ENCODE measurements at places on chromosomes 1 and 21.

DNA sequence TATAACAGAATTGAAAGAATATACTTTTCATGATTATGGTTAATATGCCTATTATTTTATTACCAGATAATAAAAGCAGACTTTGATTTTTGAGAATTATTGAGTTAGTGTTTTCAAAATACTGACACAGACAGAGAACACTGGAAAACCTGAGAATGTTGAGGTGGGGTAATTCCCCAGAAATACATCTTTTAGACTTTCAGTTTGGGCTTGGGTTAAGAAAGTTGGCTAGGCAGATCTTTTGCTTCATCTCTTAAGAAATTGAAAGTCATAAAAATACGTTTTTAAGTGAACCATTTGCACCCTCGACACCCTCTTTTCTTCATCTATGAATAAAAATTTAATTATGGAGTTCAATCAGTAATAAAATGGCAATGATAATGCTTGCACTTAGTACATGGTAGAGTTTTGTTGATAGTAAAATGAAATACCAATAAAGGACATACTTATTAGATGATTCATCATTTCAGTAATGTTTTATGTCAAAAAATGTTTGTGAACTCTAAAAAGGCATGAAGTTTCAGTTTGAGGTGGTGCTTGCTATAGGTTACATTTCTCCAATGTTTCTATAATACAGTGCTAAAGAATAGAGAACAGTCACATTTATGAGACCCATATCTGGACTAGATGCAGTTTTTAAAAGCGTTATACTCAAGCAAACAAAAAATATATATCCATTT, 1.9 kb upstream of the SAMSN1 start:
- peak; percentile 76 for DNase-seq

DNA sequence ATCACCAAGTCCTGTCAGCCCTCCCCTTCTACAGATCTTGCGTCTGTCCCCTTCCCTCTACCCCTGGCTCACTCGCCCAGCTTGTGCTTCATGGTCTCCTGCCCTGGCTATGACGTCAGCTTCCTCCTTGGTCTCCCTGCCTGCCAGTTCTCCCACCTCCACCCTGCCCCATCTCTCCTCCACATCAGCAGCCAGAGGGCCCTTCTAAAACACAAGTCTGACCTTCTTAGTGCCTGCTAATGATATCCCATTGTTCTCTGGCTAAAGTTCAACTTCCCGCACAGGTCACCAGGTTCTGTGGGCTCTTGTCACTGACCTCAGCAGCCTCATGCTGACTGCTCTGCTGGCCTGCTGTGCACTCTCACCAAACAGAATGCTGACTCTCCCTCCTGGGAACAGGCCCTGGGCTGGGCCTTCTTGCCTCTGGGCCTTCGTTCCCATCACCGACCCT, 24.7 kb upstream of the MYCL start:
- no peak for DNase-seq

DNA sequence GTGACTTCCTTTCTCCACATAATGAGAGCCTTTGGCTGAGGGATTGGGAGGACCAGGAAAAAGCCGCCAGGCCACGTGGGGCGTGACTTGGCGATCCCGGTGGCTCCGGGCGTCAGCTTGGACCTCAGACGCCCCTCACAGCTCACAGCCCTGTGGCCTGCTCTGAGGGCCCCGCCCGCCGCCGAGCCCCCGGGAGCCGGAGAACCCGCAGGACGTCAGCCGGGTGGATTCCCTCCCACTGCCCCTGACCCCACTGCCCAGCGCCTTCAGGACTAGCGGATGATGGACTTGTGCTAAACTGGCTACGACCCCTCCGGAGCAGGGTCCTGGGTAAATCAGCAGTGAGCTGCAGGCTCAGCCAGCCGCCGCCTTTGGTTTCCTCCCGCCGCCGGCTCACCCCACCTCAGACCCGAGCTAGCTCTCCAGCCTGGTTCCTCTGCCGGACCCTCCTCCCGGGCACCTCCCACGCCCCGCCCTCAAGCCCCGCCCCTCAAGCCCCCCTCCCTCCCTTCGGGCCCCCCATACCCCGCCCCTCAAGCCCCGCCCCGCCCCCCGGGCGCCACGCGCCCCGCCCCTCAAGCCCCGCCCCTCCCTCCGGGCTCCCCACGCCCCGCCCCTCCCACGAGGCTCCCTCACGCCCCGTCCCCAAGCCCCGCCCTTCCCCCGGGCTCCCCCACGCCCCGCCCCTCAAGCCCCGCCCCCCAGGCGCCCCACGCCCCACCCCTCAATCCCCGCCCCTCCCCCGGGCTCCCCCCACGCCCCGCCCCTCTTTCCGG, 10.0 kb upstream of the FAAP20 start:
- no peak for DNase-seq

- no peak for DNase-seq
Measured at GRCh38 chr1:52328615-52329014, 37.4 kb downstream of the CC2D1B start.

DNA sequence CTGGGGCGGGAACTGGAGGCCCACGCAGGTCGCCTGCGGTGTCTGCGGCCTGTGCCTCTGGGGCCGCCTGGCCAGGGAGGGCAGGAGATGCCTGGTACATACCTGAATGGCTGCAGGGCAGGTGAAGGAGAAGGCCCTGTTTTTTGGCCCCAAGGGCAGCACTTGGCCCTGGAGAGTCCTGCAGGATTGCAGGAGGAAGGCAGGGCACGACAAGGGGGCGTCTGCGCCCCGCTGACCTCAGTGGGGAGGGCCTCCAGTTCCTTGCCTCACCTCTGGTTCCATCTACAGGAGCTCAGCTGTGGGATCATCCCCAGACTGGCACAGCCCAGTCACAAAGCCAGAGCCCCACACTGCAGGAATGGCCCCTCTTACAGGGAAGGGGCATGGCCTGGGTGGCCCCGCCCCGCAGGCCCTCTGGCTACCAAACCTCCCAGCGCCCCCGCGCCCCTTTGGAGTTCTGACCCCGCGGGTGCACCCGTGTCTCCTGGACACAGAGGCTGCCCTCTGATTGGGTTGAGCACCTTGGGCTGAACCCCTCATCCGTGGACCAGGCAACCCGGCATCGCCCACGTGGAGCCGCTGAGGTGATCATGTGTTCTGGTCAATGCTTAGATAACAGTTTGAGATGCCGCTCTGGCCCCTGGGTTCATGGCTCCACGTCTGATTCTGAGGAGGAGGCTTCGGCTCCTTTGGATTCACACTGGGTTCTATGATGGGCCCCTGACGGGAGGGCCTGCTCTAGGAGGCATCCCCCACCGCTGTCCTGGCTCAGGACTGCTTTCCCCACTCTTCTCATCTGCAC, 1.3 kb upstream of the PEX10 start:
- DNase-seq: peak; percentile 30

GRCh38 chr21:21860888-21861287, 862.7 kb downstream of the NCAM2 start:
- DNase-seq: no peak

GRCh38 chr1:43373066-43373940, 5.5 kb upstream of the ELOVL1 start:
- DNase-seq: no peak

- DNase-seq: no peak
Measured at GRCh38 chr1:165543532-165544438, at the start of gene LRRC52. LRRC52 (plus strand) TSS chr1:165544000; CDS start chr1:165544297, 297 bp downstream.

GRCh38 chr1:109806733-109807400, 43.1 kb upstream of the EPS8L3 start:
- DNase-seq: no peak

GRCh38 chr21:31442339-31442738, 98.3 kb upstream of the TIAM1 start:
- DNase-seq: no peak

DNA sequence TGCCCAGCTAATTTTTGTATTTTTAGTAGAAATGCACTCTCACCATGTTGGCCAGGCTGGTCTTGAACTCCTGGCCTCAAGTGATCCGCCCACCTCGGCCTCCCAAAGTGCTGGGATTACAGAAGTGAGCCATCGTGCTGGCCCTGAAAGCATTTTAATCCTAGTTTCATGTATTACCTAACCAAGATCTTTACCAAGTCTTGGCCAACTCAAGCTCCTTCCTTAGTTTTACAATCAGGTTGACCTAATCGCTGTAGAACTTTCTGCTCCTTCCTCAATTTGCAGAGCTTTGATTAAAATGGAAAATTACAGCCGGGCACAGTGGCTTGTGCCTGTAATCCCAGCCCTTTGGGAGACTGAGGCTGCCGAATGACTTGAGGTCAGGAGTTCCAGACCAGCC, 3.2 kb upstream of the TMEM63A start:
- no peak for DNase-seq

DNA sequence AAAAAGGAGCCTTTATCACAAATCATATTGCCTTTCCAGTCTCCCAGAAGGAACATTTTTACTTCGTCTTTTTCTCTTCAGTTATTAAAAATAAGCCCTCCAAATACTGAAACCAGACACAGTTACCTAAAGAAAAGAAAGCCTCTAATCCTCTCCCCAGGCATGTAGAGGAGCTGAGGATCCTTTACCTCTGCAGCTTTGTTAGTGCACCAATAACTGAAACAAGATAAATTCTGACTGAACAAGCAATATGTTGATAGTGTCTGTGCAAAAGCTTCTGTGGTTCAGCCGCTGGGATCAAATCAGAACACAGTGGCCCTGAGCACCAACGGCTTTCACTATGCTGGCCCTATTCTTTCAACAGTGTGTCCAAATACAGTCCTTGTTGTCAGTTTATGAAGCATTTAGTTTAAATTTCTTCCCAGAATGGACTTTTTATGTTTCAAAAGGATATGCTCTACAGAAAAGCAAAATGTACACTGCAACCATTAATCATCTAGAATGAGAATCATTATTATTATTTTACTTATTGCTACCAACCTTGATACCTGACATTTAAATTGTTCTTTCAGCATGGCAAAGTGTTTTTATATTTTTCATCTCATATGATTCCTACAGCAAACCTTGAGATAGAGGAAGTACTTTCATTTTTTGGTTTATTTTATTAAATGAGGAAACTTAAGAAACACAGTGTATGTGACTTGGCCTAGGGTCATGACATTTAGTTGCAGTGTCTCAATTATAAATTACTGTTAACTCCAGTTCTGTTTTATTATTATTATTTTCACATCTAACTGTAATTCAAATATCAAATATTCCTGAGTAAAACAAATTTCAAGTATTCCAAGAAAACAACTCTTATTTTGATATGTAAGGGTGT, 217.9 kb downstream of the NEGR1 start:
- DNase-seq: no peak

DNA sequence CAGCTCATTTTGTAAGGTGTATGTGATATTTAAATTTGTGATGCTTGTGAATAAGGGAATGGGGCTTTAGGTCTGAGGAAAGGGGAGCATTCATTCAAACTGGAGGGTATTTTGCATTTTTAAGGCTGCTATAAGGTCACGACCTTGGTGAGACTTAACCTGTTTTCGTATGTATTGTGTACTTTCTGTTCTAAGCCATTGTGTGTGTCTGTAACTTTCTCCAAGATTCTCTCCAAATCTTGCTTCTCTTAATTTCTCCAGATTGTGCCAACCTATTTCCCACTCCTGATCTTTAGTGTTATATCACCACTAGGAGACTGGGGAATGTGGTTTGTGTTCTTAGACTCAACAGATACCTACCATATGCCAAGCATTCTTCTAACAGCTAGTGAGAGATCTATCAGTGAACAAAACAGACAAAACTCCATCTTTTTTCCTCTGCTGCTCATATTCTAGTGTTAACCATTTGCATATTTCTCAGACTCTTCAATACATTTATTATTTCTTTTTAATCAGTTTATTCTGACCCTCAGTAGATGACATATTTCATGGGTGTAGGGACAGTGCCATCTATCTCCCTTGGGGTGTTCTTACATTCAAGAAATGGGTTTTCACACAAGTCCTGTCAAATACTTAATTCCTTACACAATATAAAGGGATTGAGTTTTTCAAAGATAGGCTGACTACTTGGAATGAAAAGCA, 27.5 kb downstream of the ATP1B1 start:
- no peak for DNase-seq

DNA sequence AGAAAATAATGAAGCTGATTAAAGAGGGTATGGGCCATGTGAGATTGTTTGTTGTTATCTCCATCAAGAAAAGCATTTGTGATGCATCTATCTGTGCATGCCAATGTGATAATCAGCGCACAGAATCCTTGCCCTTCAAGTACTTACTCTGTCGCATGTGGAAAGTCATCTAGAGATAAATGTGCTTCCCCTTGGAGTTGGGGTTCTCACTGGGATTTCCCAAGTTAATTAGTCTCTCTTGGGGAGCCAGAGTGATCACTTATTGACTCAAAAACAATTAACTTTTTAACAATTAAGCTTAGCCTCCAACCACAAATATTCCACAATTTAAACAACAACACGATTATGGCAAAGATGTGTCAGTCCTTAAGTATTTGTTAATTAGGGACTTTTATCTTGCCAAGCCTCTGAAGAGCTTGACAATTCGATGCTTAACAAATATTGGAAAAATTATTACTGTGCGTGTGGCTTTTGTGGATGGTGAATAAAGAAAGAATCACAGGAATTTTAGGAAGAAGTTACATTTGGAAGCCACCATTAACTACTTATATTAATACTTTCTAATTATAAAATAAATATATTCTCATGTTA, 17.5 kb downstream of the RHOU start:
- peak; percentile 10 for DNase-seq

GRCh38 chr1:197392541-197392940, 124.5 kb downstream of the CRB1 start:
- DNase-seq: no peak

DNA sequence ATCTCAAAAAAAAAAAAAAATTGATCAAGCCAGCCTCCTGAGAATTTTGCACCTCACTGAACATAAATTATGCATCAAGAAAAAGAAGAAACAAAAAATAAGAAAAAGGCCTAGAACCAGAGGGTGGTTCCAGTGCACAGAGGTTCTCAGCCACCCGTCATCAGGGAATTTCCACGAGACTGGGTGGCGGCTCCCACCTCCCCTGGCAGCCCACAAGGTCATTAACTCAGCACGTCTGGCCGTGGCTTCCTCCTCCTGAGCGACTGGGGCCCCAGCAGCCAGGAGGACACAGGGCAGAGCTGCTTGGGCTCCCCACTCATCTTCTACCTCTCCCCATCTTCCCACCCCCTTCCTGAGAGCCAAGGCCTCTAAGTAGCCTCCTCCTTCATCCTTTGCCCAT, 15.7 kb upstream of the TMEM51 start:
- DNase-seq: no peak

- DNase-seq: peak; percentile 22
Measured at GRCh38 chr1:228087771-228088251, 5.3 kb downstream of the ARF1 start.

DNA sequence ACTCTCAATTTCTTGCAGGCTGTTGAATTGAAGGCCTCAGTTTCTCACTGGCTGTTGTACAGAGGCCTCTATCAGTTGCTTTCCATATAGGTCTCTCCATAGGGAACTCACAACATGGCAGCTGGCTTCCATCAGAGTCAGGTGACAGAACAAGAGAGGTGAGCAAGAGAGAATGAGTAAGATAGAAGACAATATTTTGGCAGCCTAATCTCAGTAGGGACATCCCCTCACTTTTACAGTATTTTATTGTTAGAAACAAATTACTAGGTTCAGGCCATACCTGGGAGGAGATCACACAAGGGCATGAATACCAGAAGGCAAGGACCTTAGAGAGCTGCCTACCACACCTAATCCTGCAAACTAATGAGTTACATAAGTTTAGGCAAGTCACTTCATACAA, 162.8 kb downstream of the ATP6V1G3 start:
- DNase-seq: no peak
